NCI-H526 treated with DMSO at 0.1 percent for 48 hours (cell line): ENCODE measurements at places on chromosomes 7 and 10.

DNA sequence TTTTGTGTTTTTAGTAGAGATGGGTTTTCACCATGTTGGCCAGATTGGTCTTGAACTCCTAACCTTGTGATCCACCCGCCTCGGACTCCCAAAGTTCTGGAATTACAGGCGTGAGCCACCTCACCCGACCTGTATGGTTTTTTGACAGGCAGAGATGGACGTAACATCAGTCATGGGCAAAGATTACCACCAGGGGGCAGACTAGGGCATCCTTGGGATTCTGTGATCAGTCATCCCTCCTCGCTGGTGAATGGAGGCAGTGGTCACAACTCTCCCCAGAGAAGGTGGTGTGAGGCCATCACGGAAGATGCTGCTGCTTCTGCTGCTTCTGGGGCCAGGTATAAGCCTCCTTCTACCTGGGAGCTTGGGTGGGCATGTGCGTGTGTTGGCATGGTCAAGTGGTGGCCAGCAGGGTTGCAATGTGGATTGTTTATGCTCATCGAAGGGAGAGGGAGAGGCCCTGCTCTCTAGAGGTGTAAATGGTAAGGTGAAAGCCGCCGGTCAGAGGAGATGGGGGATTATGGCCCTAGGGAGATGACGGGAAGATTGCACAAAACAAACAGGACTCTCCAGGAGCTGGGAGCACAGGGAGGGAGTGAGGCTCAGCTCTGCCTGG is 122.7 kb upstream of the PRSS1 start:
- DNase-seq: peak; percentile 10

- DNase-seq: no peak
Observed at GRCh38 chr7:19709249-19709578, 377 bp upstream of the POLR1F start.

DNA sequence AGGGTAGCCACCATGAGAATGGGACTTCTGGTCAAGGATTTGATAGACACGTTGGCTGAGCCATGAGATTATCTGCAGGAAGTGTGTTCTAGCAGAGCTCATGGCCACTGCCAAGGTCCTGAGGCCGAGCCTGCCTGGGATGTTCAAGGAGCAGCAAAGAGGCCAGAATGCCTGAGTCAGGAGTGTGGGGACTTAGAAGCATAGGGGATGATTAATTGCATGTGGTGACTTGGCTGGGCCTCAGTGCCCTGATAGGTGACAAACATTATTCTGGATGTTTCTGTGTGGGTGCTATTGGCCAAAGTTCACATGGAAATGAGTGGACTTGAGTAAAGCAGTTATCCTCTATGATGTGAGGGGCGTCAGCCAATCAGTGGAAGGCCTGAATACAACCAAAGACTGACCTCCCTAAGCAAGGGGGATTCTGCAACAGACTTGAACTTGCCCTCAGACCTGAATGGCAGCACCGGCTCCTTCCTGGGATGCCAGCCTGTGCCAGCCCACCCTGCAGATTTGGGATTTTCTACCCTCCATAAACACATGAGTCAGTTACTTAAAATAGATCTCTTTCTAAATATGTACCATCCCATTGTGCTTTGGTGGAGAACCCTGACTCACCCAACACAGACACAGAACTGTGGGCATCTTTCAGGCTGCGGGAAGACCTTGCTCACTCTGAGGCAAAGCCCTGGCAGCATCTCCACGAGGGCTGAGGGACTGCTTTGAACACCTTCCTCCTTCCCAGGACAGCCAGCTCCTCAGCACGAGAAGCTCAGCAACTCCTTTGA is 363.9 kb upstream of the MGMT start:
- no peak for DNase-seq

DNA sequence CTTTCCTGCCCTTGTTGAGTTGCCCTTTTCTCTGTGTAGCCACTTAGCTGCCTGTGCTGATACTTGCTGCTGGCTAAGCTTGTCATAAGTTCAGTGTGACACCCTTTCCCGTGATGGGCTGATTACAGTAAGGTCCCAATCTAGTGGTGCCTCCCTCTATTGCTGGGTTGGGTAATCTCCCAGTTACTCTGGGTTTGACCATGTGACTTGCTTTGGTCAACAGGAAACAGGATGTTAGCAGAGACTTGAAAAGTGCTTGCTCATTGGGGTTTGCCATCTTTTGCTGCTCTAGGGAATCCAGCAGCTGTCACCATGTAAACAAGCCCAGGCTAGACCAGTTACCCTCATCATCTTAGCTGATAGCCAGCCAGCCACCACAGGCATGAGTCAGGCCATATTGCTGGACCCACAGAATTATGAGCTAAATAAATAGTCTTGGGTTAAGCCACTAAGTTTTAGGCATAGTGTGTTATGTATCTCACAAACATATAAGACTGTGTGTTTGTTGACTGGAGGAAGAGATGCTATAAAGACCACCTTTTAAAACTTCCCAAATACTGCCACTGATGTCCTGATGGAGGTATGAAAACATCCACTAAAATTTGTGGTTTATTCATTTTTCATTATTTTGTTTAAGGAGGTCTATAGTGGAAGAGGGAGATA is 4.0 kb upstream of the LEP start:
- no peak for DNase-seq

GRCh38 chr7:125084196-125084595 is 154.6 kb upstream of the POT1 start:
- no peak for DNase-seq

DNA sequence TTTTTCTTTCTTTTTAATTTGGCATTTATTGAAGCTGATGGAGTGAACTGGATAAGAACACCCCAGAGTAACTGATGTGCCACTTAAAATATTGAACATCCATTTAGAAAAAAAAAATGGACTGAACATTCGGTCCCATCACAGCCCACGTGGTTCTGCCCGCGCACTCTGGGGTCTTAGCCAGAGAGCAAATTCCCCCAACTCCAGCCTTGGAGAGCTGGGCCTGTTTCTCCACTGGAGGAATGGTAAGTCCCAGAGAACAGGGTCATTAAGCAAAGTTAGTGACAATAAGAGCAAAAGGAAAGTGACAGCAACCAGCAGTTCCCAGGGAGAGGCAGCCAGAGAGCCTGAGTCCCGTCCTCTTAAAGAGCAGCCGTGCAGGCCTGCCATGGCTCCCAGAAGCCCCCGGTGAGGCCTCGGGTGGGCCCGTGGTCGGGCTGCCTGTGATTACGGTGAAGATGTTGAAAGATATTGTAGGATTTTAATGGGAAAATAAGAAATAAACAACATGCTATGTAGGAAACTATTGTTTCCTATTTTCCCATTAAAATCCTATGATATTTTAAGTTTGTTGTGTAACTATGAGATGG is 487.9 kb upstream of the MKI67 start:
- DNase-seq: no peak
